Right atrium auricular region (tissue), 2 donors: ENCODE measurements at places on chromosomes 6 and 20. TPM values are rescaled to one million over a fixed set of nuclear protein-coding genes. Genes with fewer than 3 reads are reported as not detected.

The CCN6 gene
- not detected for total RNA-seq

The PDYN gene
- total RNA-seq: not detected

The MUC22 gene
- not detected for total RNA-seq

The OR2J3 gene
- not detected for total RNA-seq

The CTCFL gene
- not detected for total RNA-seq

The C20orf141 gene
- not detected for total RNA-seq

The ADTRP gene
- not detected for total RNA-seq

The GGTLC1 gene
- total RNA-seq: not detected

The PROKR2 gene
- total RNA-seq: not detected

The CYP24A1 gene
- total RNA-seq: not detected

The MATN4 gene
- total RNA-seq: not detected

The ZBTB46 gene
- total RNA-seq: 17.8 TPM

The BTN1A1 gene
- total RNA-seq: not detected

The MLN gene
- not detected for total RNA-seq

The TUBB2B gene
- 2.4 TPM for total RNA-seq

The IRF4 gene
- total RNA-seq: 0.15 TPM

The CD93 gene
- total RNA-seq: 35.7 TPM

The CASP8AP2 gene
- total RNA-seq: 9.3 TPM

The MOG gene
- 2.4 TPM for total RNA-seq

The ATP6V1G2 gene
- 1.2 TPM for total RNA-seq

The CALHM4 gene
- total RNA-seq: not detected
